ENCODE measurements at places on chromosomes 1 and 21. TPM values are rescaled to one million over a fixed set of nuclear protein-coding genes. Genes with fewer than 3 reads are reported as not detected.
A peak's percentile ranks its signal among the peaks of the same experiment; 100 is the strongest.

DNA sequence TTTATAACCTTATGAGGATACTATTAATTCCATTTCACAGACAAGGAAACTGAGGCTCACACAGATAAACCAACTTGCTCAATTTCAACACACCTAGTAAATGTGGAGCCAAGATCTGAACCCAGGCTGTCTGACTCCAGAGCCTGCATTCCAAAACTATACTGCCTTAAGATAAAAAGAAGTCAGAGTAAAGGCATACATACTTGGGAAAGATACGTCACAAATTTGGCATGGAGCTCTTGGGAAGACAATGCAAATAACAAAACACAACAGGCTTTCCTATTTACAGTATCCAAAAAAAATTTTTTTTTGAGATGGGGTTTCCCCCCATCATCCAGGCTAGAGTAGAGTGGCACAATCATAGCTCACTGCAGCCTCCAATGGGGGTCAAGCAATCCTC is 5.9 kb downstream of the AKT3 start:
- no peak overlapping the region for H3K4me3 ChIP-seq
- no peak for DNase-seq
- H3K4me1 ChIP-seq: peaks cover 38% of the 10 kb centered on the region
- no peaks in the 10 kb centered on the region for H3K36me3 ChIP-seq
- H3K27ac ChIP-seq: no peak overlapping the region

GRCh38 chr1:21524686-21525339 is 15.6 kb downstream of the ALPL start:
- DNase-seq: no peak
- no peak overlapping the region for H3K4me3 ChIP-seq
- no peaks in the 10 kb centered on the region for H3K4me1 ChIP-seq
- H3K27me3 ChIP-seq: no peaks in the 10 kb centered on the region

- H3K4me3 ChIP-seq: no peak overlapping the region
- DNase-seq: no peak
- H3K27me3 ChIP-seq: no peaks in the 10 kb centered on the region
- peaks cover 2% of the 10 kb centered on the region for H3K4me1 ChIP-seq
Measured at GRCh38 chr1:109192433-109192832, 21.3 kb upstream of the SARS1 start.

The SLC16A4 gene
- total RNA-seq: 76.0 TPM

- H3K36me3 ChIP-seq: no peaks in the 10 kb centered on the region
- no peak overlapping the region for H3K4me3 ChIP-seq
- no peaks in the 10 kb centered on the region for H3K27me3 ChIP-seq
- DNase-seq: peak; percentile 94
- peak overlapping the region; percentile 71 for H3K27ac ChIP-seq
- H3K4me1 ChIP-seq: peaks cover 10% of the 10 kb centered on the region
Measured at GRCh38 chr21:43340491-43341377, 86.2 kb downstream of the SIK1 start.

GRCh38 chr1:93623436-93623835 is 58.2 kb downstream of the BCAR3 start:
- no peaks in the 10 kb centered on the region for H3K27me3 ChIP-seq
- DNase-seq: no peak
- peaks cover 39% of the 10 kb centered on the region for H3K4me1 ChIP-seq
- H3K27ac ChIP-seq: peak overlapping the region; percentile 58
- peaks cover 2% of the 10 kb centered on the region for H3K36me3 ChIP-seq
- H3K4me3 ChIP-seq: no peak overlapping the region

DNA sequence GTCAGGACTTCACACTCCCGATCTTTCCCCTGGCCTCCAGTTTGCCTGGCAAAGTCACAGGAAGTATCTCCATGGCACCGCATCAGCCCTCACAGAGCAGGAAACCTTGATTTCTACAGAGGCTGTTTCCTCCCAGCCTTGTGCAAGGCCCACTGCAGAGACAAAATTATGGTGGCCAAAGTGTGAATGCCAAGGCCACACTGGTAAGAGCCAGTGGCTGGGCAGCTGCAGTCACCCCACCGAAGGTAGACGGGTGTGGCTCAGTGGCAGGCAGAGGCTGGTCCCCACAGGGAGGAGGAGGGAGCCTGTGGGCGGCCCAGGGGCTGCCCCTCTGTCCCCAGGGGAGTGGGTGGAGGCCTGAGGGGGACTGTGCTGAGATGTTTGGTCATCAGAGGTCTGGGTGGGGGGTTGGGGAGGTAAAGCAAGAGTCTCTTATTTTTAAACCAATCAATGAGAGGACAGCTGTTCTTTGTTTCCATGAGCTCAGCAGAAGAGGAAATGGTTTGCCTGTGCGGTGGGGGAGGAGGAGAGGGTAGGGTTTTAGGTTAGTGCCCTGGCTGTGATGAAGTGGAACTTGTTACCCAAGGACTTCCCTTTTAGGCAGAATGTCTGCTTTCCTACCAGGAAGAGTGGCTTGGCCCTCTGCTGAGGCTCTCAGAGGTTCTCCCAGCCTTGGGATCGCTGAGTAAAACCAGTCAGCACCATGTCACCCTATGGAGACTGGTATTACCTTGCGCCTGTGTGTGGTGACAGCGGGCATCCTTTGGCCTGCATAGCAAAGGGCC is 18.0 kb upstream of the BTG2 start:
- H3K36me3 ChIP-seq: no peaks in the 10 kb centered on the region
- no peak overlapping the region for H3K27ac ChIP-seq
- H3K4me1 ChIP-seq: peaks cover 3% of the 10 kb centered on the region

The SIPA1L2 gene
- total RNA-seq: 6.9 TPM

GRCh38 chr1:107262467-107263286 is 121.8 kb downstream of the NTNG1 start:
- H3K27me3 ChIP-seq: no peaks in the 10 kb centered on the region
- H3K27ac ChIP-seq: no peak overlapping the region
- no peak overlapping the region for H3K4me3 ChIP-seq
- no peak for DNase-seq

The GLIS1 gene
- total RNA-seq: 2.4 TPM

The TSSK3 gene
- 1.8 TPM for total RNA-seq

GRCh38 chr1:228375578-228376261 is 30.9 kb downstream of the TRIM11 start:
- H3K36me3 ChIP-seq: no peaks in the 10 kb centered on the region
- peak overlapping the region; percentile 64 for H3K27ac ChIP-seq
- H3K4me3 ChIP-seq: no peak overlapping the region
- peaks cover 9% of the 10 kb centered on the region for H3K4me1 ChIP-seq

- no peaks in the 10 kb centered on the region for H3K27me3 ChIP-seq
- H3K36me3 ChIP-seq: no peaks in the 10 kb centered on the region
- peaks cover 53% of the 10 kb centered on the region for H3K4me1 ChIP-seq
- H3K27ac ChIP-seq: peak overlapping the region; percentile 76
Measured at GRCh38 chr21:29233611-29234540, 64.8 kb upstream of the BACH1 start.

The CACNA1S gene
- total RNA-seq: not detected

DNA sequence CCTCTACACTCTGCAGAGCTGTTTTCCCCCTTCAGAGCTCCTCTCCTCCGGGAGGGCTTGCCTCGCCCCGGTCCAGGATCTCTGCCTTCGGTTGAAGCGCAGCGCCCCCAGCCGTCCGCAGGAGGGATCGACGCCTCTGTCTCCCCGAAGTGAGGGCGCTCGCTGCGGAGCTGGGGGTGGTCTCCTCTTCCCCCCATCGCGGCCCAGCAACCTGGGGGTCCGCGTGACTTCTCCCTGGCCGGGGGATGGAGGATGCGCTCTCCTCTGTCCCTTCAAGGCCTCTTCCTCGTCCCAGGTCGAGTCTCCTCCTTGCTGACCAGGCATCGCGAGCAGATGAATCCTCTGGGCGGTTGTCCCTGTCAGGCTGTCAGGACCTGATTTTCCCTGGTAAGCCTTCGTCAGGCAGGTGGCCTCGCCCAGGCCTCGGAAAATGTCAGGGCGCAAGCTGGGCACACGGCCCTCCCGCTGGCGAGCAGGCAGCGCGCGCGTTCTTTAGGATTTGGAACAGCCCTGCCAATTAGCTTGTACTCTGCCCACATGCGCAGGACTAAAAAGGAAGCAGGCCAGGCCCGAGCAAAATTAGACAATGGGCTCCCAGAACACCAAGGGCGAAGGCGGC is 90.5 kb downstream of the EDEM3 start:
- H3K36me3 ChIP-seq: no peaks in the 10 kb centered on the region
- no peak overlapping the region for H3K27ac ChIP-seq
- peaks cover 5% of the 10 kb centered on the region for H3K4me1 ChIP-seq
- peaks cover 12% of the 10 kb centered on the region for H3K27me3 ChIP-seq

The RHD gene
- not detected for total RNA-seq

The TRIM17 gene
- total RNA-seq: under 0.01 TPM

DNA sequence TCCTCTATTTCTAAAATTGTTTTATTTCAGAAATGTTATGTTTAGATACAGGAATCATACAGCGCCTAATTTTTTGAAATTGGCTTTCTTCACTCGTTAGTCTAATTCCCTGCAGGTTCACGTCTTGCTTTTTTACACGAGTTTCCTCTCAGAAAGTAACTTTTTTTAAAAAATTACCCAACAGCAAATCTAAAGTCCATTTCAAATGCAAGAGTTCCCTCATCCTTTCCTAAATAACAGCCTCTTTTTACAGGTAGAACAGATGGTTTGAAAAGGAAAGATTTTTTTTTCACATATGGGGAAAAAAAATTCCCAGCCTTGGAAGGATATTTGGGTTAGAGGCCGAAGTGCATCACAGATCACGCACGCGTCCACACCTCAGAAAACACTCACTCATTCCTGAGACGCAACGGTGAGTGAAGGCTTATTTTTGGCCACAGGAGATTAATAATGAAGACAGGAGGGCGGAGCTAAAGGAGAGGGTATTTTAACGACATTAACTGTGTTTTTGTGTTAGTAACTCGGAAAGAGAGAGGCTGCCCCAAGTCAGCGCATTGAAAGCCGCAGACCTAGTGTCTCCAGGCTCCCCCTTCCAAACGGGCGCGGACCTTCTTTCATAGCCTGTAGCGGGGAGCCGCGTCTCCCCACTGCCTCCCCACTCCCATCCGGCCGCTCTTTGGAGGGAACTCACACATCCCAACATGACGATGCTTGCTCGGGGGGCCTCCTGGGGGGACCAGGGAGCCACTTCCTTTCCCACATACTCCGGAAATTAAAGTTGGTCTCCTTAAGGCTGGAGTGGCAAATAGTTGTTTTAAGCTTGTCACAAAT is 969 bp upstream of the RIPK4 start:
- H3K27ac ChIP-seq: peak overlapping the region; percentile 50
- DNase-seq: peak; percentile 83
- H3K36me3 ChIP-seq: no peaks in the 10 kb centered on the region
- peaks cover 19% of the 10 kb centered on the region for H3K4me1 ChIP-seq
- H3K27me3 ChIP-seq: peaks cover 49% of the 10 kb centered on the region
- peak overlapping the region; percentile 71 for H3K4me3 ChIP-seq

The KIAA0040 gene
- total RNA-seq: 1.1 TPM

DNA sequence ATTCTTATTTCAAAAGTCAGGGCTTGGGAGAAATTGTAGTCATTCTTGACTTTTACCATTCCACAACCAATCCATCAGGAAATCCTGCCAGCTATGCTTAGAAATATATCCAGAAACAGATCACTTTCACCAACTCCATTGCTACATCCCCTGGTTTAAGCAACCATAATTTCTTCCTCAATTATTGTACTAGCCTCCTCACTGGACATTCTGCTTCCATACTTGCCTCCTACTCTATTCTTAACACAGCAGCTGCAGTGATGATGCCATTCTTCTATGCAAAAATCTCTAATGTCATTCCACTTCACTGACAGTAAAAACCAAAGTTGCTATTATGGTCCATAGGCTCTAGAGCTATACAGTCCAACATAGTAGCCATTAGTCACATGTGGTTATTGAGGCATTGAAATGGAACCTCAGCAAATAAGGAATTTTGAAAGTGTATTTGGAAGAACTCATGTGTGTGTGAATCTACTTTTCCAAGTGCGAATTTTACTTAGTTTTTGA is 110.7 kb upstream of the KIAA0040 start:
- no peaks in the 10 kb centered on the region for H3K36me3 ChIP-seq
- no peak overlapping the region for H3K4me3 ChIP-seq
- H3K4me1 ChIP-seq: no peaks in the 10 kb centered on the region
- no peak overlapping the region for H3K27ac ChIP-seq

DNA sequence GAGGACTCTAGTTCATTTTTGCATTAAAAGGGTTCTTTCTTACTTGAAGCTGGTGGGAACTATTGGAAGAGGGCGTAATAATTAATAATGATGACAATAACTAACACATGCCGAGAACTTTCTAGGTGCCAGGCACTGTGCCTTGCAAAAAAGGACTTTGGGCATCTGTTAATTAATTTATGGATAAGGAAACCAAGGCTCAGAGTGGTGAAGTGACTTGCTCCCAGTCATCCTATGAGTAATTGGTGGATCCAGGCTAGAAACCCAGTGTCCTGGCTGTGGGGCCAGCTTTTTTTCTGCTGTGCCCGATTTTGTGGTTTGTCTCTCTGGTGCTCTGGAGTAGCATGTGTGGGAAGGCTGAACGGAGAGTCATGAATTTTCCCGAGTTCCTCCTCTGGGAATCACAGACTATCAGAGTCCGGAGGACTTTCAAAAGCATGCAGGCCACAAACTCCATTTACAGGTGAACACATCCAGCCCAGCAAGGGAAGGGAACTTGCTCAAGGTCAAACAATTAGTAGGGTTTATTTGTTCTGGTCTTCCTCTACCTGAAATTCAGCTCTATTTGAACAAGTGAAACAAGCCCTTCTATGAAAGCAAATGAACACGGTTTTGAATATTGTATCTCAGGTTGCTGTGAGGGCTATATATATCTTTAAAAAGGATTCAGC is 23.4 kb downstream of the ROR1 start:
- no peaks in the 10 kb centered on the region for H3K36me3 ChIP-seq
- peak; percentile 84 for DNase-seq
- H3K27ac ChIP-seq: peak overlapping the region; percentile 46

The LMX1A gene
- total RNA-seq: not detected

DNA sequence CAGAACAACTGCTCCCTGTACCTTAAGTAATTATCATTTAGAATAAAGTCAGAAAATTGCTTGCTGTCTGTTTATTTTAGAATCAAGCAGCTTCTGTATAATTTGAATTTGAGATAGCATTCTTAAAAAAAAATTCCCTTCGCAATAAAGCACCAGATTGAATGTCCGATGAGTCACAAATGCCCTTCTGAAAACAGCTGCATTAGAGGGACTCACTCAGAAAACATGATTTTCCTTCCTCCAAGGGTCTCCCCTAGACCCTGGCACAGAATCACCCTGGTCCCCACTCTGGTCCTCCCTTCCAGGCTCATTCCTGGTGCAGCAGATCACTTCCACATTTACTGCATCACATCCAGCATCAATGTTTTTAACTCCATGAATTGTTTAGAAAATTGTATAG is 471.1 kb upstream of the VAMP3 start:
- peak overlapping the region; percentile 96 for H3K27ac ChIP-seq
- DNase-seq: peak; percentile 71
- H3K36me3 ChIP-seq: no peaks in the 10 kb centered on the region
- peak overlapping the region; percentile 36 for H3K4me3 ChIP-seq
- no peaks in the 10 kb centered on the region for H3K27me3 ChIP-seq

The GJA5 gene
- not detected for total RNA-seq

The VTCN1 gene
- not detected for total RNA-seq
